ENCODE measurements at places on chromosomes 7 and 10. TPM values are rescaled to one million over a fixed set of nuclear protein-coding genes. Genes with fewer than 3 reads are reported as not detected.
A peak's percentile ranks its signal among the peaks of the same experiment; 100 is the strongest.

The CASTOR2 gene
- total RNA-seq, result 334 TPM

GRCh38 chr10:68332259-68333057 is at the start of gene PBLD:
TSS of gene PBLD (minus strand) at chr10:68332928. CDS start at chr10:68306844, 26,084 bp downstream.
- peak within 1 kb of the TSS; percentile 98 for H3K4me3 ChIP-seq
- peak within 1 kb of the TSS; percentile 100 for H3K27ac ChIP-seq
- no peaks in the 10 kb centered on the region for H3K36me3 ChIP-seq
- peak; percentile 57 for DNase-seq
- H3K4me1 ChIP-seq, result peaks cover 59% of the 10 kb centered on the region

DNA sequence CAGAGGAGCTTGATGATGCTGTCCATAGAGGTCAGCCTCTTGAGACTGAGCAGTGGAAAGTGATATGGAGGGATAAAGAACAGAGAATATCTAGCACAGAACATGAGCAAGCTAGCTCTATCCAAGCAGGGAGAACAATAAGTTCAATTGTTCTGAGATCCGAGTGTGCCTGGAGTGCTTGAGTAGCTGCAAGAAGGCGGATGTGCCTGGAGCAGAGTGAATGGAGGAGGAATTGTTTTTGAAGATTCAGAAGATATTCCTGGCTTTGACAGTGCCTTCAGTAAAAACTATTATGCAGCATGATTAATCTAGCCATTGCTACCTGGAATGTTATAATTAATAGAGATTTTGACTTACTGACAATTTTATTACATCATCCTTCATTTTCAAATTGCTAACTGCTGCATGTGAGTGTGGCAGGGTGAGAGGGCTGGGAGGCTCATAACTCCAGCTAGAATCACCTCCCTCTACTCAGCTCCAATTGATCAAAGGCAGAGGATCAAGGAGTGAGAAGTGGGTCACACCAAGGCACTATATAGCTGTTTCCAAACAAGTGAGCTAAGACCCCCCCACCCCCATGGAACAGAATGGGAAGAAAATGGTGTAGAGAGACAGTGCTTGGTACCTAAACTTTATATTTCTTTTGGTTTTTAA is 302.8 kb downstream of the ADRA2A start:
- no peaks in the 10 kb centered on the region for H3K36me3 ChIP-seq
- H3K4me1 ChIP-seq, result no peaks in the 10 kb centered on the region
- no peak overlapping the region for H3K4me3 ChIP-seq
- DNase-seq, result no peak
- peaks cover 3% of the 10 kb centered on the region for H3K27me3 ChIP-seq

DNA sequence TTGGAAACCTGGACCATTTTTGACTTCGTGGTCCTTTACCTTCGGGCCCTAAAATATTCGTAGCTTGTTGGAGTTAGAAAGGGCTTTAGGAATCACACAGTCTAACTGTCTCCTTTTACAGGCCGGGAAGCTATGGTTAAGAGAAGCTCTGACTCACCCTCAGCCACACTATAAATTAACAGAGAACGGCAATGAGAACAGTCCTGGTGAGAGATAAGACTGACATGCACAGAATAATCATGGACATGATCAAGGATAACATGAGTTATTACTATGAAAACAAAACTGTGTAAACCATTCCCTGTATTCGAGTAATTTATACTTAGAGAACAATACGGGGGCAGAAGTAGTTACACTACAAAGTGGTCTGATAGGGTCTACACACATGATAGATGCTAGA is 162.5 kb upstream of the MALRD1 start:
- H3K36me3 ChIP-seq, result no peaks in the 10 kb centered on the region
- H3K4me1 ChIP-seq, result no peaks in the 10 kb centered on the region
- H3K27me3 ChIP-seq, result no peaks in the 10 kb centered on the region
- no peak overlapping the region for H3K4me3 ChIP-seq
- no peak overlapping the region for H3K27ac ChIP-seq

The NKX1-2 gene
- total RNA-seq, result not detected

- no peak overlapping the region for H3K27ac ChIP-seq
- no peak overlapping the region for H3K4me3 ChIP-seq
- H3K4me1 ChIP-seq, result no peaks in the 10 kb centered on the region
- H3K27me3 ChIP-seq, result no peaks in the 10 kb centered on the region
- H3K36me3 ChIP-seq, result no peaks in the 10 kb centered on the region
Measured at GRCh38 chr10:123726836-123727235, 60.7 kb downstream of the GPR26 start.

DNA sequence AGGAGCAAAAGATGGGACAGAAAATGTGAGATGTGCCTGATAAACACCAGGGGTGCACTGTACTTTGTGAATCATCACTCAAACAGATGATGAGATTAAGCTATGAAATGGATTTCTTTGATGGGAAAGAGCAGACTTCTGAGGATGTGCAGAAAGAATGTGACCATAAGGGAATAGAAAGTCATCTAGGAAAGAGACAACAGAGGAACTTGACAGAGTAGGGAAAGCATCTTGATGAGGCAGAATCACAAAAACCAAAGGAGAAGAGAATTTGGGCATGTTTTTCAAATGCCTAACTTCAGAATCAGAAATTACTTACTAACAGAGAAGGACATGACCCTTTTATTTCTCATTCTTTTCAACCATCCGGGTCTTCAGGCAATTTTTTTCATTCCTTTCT is 82.4 kb upstream of the LRRTM3 start:
- H3K27ac ChIP-seq, result no peak overlapping the region
- no peaks in the 10 kb centered on the region for H3K27me3 ChIP-seq
- H3K4me3 ChIP-seq, result no peak overlapping the region
- H3K4me1 ChIP-seq, result no peaks in the 10 kb centered on the region
- no peaks in the 10 kb centered on the region for H3K36me3 ChIP-seq

The TMEM196 gene
- not detected for total RNA-seq

Data from gastrocnemius medialis (tissue), 4 donors.